ENCODE measurements at places on chromosomes 11 and 22.

- DNase-seq = no peak
These were observed 66.4 kb downstream of the DGCR2 start for GRCh38 chr22:19055801-19056200.

- no peak for DNase-seq
These were observed 20.3 kb upstream of the NLRP6 start for GRCh38 chr11:257766-258493.

DNA sequence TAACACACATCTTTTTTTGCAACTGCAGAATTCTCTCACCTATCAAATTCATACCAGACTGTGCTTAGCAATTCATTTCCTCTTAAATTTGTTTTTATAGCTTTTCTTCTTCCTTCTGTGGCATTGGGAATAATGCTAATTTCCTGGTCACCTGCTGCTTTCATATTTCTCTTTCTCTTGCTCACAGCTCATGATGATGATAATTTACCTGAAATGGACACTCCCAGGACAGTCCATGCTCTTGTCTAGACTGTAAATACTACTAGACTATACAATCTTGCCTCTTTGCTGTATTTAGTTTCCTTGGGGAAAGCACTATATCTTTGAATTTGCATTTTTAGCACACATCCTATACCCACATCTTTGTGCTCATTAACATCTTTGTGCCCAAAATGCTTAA, 15.5 kb downstream of the CASP5 start:
- DNase-seq = no peak

- no peak for DNase-seq
These were observed 10.5 kb downstream of the ARL14EP start for GRCh38 chr11:30333405-30333804.

DNA sequence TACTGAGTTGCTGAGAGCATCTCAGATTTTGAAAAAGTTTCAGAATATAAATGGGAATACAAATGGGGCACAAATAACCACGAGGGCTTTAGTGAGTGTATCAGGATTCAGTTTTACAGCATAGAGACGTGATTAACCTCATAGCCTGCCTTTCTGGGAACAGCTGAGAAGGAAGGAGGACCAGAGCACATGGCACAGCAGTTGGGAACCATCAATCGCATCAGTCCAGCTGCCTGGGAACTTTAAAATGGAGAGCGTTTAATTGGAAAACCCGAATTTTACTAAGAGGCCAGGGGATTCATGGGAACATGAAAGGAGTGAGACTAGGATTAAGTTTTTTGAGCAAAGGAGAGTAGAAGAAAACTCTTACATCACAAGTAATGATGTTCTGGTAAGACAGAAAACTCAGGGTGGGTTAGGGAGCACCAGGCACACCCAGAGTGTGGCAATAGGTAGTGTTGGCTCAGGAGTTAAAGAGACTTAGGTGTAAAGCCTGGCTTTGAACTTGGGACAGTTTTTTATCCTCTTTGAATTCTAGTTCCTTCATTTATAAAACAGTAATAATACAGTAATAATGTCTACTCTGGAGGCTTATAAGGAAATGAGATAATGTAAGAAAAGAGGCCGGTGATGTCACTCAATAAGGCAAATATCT, 40.2 kb downstream of the FZD4 start:
- no peak for DNase-seq

- DNase-seq = no peak
These were observed 16.0 kb downstream of the OVOL1 start for GRCh38 chr11:65802841-65803240.

DNA sequence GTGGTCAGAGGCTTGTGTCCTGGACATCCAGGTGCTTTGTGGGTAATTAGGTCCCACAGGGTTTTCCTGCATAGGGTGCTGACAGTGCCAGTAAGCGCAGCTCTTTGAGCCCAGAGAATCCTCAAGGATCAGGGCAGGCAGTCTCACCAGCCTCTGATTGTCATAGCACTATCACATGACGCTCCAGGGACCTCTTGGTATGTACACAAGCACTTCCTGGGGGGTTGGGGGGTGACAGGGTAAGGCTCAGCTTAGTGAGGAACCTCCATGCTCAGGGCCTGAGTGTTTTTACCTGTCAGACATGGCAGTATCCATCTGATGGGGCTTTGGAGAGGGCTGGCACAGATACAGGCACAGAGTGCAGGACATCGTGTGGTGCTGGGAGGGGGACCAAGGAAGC, 27.9 kb upstream of the SUSD2 start:
- DNase-seq = peak; percentile 57

- no peak for DNase-seq
These were observed 2.1 kb downstream of the FXYD6 start for GRCh38 chr11:117874253-117874909.

DNA sequence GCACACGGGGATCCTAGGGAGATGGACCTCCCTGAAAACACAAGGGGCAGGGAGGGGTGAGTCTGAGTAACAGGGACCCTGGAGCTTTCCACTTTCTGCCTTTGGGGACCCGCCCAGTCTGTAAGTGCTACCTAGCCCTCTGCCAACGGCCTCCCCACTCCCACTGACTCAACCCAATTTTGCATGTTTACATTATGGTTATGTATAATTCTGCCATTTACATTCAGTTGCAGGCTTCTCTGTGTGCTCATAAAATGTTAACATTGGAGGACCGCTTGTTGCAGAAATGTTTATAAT, 105.8 kb downstream of the DSCAML1 start:
- DNase-seq = no peak

- no peak for DNase-seq
These were observed 48.6 kb downstream of the ZNRF3 start for GRCh38 chr22:28931844-28932567.

DNA sequence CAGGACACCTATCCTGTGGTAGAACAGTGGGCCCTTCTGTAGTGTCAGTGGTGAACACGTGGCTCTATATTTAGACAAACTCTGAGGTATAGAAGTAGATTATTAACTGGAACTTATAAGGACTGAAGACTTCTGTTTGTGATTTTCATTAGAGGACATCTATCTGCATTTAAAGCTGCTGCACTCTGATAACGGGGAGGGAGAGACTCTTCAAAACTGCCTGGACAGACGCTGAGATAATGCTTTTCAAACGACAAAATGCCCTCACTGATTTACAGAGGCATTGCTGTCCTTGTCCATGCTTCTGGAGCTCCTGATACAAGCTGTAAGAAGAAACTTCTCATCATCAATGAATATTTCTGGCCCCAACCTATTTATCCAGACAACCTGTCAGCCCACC, 425.2 kb downstream of the OPCML start:
- DNase-seq = no peak

- no peak for DNase-seq
These were observed 19.2 kb downstream of the DTX4 start for GRCh38 chr11:59191095-59191494.

GRCh38 chr11:128522055-128522942, 65.1 kb downstream of the ETS1 start:
- peak; percentile 100 for DNase-seq

DNA sequence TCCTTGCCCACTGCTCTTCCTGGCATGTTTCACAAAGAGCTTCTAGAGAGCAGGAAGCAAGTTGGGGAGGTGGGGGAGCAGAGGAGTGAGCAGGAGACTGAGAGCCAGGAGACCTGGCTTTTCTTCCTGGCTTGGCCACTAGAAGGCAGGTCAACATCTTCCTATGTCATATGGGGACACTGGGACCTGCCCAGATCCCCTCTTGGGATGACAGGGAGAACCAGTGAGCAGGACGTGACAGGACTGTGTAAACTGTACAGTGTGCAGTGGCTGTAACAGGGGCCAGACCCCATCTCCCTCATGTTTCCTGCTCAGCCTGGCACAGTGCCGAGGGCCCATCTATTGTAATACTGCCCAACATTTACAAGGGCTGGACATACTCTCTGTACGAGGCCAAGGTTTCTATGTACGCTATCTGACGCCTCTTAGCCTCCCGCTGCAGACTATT, 29.4 kb downstream of the GDPD5 start:
- no peak for DNase-seq

DNA sequence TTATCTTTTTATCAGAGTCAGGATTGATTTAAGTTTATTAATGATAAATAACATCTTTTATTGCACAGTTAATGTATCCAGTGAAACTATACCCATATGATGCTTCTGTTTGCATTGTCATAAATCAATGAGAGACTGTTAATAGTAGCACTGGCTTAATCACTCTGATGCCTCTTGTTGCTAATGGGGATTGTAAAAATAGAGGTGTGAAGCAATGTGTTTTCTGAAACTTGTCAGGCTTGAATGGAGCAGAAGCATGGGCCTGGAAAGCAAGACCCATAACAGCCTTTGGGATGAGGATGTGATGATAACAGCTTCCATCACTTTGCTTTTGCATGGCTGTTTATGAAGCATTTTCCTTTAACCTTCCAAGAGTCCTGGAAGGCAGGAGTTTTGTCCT, 319.7 kb downstream of the DDX10 start:
- no peak for DNase-seq

GRCh38 chr11:120079750-120080610, 57.9 kb downstream of the TRIM29 start:
- DNase-seq = no peak

- DNase-seq = peak; percentile 56
These were observed 16.8 kb downstream of the IGF2 start for GRCh38 chr11:2122222-2122906.

DNA sequence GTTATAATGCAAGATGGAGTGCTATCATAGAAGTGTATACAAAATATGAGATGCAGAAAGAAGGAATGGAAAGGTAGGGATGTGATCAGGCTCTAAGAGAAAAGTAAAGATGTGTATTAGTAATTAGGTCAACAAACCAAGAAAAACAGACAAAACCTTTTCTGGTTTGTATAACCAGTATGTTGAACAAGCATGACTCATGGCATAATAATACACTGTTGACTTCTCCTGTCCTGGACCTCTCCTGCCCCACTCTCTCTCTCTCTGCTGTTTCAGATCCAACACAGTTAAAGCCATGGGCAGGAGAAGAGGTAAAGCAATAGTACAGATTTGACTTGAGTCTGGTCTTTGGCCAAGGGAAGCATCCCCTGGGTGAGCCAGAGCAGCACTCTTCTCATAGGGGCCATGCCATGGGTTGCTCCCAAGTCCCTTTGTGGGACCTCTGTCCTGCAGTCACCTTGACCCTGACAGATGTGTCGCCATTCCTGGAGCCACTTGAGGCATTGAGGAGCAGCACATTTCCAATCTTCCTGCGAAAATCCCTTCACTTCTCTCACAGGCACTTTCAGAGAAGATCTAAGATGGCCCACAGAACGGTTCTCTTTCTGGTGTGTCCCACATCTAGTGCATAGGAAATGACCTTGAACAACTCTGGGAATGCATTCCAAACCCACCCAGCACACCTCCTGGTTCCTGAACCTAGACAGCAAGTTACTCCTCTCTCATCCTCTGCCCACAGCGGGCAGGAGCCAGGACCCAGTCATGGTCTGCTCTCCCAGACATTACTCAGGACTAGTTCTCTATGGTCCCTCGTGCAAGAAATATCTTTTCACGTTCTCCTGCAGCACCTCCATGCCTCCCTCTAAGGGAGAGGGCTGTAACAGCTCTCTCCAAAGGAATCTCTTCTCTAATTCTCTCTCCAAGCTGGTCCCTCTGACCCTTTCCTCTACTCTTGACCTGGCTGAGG, 58.2 kb upstream of the PRSS23 start:
- peak; percentile 88 for DNase-seq

GRCh38 chr11:77130763-77131513, 2.9 kb downstream of the MYO7A start:
- peak; percentile 85 for DNase-seq

GRCh38 chr11:34787895-34788294, 128.3 kb downstream of the APIP start:
- DNase-seq = no peak

- DNase-seq = no peak
These were observed 619.8 kb downstream of the JRKL start for GRCh38 chr11:97009613-97010012.

- peak; percentile 31 for DNase-seq
These were observed 129.0 kb downstream of the NECTIN1 start for GRCh38 chr11:119599864-119600541.

DNA sequence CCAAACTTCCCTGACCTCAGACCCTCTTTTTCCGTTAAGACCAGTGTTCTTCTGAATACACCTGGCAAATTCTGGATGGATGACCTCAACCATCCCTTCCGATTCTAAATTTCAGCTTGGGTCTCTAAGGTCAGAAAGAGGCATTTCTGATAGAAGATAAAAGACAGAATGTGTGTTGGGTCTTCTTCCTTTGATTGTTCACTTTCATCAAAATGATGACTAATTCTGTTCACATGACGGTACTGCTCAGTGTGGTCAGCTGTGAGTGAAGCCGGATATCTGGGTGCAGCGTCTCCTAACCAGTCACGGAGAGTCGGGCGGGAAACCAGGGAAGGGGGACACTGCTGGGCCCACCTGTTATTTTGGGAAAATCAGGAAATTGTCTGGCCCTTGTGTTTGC, 151.6 kb upstream of the NAV2 start:
- peak; percentile 36 for DNase-seq

- DNase-seq = peak; percentile 54
These were observed 14.7 kb downstream of the GGA1 start for GRCh38 chr22:37623075-37624016.

GRCh38 chr11:117520201-117520600, 192.5 kb downstream of the CEP164 start:
- no peak for DNase-seq

- no peak for DNase-seq
These were observed 74.0 kb upstream of the MYOD1 start for GRCh38 chr11:17645190-17645970.

GRCh38 chr22:17866127-17866526, 91.9 kb upstream of the BID start:
- no peak for DNase-seq

DNA sequence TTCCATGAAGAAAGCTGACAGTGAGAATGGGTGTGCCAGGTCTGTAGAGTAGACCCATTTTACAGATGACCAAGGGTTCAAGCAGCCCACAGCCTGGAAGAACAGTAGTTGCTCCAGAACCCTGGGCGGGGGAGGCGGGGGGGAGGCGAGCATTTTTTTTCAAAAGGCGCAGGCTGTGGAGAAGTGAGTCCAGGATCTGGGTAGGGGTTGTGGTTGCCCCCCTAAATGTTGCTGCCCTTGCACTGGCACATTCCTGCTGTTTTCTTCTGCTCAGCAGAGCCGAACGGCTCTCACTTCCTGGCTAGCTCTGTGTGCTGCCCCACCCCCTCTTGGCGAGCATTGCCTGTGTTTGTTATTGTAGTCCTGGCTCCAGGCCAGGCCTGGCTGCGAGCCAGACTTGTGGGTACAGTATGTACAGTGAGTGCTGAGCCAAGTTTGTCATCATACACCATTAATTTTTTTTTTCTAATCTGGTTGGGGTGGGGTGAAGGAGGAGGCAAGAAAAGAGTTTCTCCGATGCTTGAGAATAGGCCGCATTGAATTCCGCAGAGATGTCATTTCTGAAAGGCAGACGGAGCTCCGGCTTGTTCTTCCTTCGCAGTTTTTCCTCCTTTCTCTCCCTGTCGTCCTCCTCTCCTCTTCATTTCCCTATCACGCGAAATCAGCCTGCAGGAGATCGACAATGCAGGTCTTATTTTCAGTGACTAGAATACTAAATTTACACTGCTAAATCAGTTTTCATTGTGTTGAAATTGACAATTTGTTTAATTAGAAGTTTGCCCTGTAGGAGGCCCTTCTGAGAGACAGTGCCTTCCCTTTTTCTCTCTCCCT, 100.5 kb downstream of the ZBTB16 start:
- peak; percentile 91 for DNase-seq
